Activated gamma-delta T cell treated with anti-CD3 and anti-CD28 coated beads, Interleukin-2, amount 50 U/mL, for 16 hours (primary cell): ENCODE measurements at places on chromosomes 2 and 18.

DNA sequence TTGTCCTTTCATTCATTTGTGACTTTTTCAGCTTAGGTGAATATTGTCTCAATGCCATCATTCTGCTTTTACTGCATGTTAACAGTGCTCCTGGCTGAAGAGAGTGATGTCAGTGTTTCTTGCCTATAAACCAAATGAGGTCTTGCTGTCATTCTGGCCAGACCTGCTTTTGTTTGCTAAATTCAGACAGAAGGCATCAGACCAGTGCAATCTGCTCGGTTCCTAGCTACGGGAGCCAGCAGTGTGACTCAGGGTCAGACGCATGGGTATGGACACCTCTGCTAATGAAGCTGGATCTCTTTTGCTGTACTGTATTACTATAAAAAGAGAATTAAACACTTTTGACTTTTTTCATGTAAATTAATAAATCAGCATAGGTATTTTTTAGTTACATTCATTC is 178.9 kb downstream of the TMEM182 start:
- DNase-seq = no peak

DNA sequence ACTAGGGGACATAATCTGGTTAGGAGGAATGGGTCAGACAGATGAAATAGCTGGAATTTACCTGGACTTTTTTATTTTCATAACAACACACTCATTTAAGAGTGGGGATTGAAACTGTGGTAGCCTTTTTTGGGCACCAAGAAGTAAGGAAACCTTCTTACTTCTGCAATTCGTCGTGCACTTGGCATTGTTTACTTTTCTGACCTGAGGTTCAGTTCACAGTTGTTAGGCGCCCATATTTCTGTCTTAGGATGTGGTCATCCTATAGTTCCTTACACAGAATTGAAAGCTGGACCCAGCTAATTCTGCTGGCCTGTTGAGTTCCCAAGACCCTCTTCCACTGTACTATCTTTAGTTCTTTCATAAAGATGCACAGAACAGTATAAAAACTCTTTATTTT is 72.9 kb downstream of the TMX3 start:
- no peak for DNase-seq

DNA sequence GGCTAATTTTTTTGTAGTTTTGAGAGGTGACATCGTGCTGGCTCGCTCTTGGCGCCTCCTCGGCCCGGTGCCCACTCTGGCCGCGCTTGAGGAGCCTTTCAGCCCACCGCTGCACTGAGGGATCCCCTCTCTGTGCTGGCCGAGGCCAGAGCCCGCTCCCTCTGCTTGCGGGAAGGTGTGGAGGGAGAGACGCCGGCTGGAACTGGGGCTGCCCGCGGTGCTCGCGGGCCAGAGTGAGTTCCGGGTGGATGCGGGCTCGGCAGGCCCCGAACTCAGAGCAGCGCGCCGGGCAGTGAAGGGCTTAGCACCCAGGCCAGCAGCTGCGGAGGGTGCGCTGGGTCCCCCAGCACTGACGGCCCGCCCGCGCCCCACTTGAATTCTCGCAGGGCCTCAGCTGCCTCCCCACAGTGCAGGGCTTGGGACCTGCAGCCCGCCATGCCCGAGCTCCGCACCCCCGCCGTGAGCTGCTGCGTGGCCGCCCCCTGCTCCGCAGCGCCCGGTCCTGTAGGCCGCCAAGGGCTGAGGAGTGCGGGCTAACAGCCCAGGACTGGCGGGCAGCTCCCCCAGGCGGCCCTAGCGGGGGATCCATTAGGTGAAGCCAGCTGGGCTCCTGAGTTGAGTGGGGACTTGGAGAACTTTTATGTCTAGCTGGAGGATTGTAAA is 113.2 kb upstream of the ZSWIM2 start:
- no peak for DNase-seq

DNA sequence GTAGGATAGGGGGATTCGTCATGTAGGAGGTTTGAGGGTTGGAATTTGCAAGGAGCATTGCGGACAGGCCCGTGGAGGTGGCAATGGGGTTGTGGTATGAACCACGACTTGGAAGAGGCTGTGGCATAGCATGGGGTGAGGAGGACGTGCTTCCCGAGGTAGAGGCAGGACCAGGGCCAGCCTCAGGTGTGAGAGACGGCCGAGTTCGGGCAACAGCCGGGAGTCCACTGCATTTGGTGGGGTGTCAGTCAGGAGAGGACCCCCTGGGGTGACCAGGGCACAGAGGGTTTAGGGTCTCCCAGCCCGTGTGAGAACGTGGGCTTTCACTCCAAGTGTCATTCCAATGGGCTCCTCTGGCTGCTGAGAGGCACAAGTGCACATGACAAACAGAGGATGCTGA is 339.0 kb downstream of the EIPR1 start:
- no peak for DNase-seq

DNA sequence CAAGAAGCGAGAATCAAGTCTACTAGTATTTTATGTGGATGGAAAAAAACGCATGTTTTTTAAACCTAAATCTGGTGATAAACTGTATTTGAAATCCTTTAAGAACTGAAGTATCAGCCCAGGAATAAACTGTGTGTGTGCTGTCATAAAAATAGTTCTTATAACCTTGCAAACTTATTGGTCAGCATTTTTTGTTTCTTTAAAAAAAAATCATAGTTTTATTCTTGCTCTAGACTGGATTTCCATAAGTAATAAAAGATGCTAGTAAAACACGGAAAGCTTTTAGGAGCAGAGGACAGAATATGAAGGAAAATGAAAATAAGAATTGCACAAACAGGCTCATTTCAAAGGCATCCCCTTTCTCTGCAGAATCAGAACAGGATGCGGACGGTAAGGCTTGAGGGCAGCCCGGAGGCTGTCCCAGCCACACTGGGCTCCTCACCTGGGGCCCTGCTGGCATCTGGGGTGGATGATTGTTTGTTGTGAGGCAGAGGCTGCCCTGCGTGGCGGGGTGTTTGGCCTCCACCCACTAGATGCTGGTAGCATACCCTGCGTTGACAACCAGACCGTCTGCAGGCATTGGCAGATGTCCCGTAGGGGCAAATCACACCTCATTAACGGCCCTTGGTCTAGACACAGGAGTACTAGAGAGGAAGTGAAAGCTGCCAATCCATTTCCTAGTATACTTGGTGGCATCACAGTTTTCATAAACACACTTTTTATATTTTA is 52.5 kb downstream of the MBP start:
- no peak for DNase-seq

DNA sequence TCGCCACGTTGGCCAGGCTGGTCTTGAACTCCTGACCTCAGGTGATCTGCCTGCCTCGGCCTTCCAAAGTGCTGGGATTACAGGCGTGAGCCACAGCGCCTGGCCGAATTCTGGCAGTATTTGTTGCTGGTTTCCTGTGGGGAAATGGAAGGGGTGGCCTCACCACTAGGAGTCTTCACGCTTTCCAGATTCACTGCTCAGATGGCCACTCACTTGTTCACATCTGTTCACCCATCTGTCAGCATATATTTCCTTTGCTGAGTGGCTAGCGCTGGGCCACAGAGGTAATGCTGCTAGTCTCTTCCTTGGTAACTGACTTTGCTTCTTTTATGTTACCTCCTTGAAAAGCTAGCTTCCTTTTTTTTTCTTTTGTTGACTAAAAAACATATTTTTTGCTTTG is 27.2 kb downstream of the TMEM177 start:
- no peak for DNase-seq

GRCh38 chr2:28437149-28437835 is 44.6 kb downstream of the FOSL2 start:
- DNase-seq = no peak

GRCh38 chr18:63775166-63775730 is at the start of gene SERPINB7:
Gene SERPINB7, plus strand, starts transcription at chr18:63775418. Its CDS starts 6,955 bp downstream, at chr18:63782373.
- no peak for DNase-seq
